Stimulated activated CD8-positive, alpha-beta memory T cell treated with anti-CD3 and anti-CD28 coated beads, Interleukin-7, amount 100 ng/mL, for 48 hours (primary cell): ENCODE measurements at places on chromosomes 4 and X.

- DNase-seq: no peak
Observed at GRCh38 chr4:165630671-165631070, 242.4 kb upstream of the TLL1 start.

GRCh38 chr4:156892805-156893204 is 78.8 kb downstream of the PDGFC start:
- DNase-seq: no peak

DNA sequence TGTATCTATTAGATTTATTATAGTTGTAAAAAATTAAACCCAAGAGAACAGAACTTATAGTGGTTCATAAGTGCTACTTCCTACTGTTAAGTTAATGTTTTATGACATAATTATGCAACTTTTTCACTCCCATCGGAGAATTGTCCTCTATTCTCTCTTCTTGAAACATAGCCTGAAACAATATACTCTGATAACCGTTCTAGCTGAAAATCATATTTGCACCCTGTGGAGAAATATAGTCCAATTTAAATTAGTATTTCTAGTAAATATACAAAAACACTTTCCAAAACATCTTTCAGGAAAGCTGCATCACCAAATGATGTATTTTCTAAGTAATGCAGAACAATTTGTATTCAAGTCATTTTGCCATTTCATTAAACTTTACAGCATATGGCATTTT is 586.4 kb downstream of the PRR32 start:
- no peak for DNase-seq

DNA sequence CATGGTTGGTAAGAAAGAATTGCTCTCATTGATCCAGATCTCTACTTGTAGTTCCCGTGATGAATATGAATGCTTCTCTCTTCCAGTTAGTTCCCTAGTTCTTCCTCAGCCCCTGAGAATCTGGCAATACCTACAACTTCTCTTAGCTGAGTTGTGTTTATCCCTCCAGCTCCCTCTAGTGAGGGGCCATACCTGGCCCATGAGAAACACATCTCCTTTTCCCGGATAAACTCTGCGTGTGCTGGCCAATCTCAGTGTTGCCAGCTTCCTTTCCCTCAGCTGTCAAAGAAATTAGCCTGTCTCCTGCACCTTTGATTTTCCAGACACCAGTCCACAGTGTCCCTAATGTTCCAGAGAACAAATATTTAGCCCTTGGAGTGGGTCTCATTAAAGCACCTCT is 5.7 kb downstream of the CBLL2 start:
- DNase-seq: no peak

DNA sequence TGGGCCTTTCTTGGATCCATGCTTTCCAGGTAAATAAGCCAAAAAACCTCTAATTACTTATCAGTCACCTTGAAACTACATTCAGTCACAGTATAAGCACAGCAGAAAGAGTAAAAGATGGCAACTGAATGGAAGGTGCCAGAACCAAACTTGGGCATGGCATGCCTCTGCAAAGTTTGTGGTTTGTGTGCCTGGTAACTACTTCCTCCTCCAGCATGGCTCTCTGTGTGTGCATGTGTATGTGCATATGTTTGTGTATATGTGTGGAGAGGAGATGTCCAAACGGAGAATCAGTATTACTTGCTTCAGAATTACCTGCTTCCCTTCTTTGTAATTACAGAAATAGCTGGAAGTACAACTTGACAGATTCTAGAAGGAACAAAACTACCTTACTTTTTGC is 67.5 kb downstream of the AGTR2 start:
- no peak for DNase-seq
